Fibroblast of skin of left biceps (primary cell): ENCODE measurements at places on chromosomes 1 and 21.

- DNase-seq: peak; percentile 39
These were observed 80.0 kb downstream of the USP25 start for GRCh38 chr21:15809818-15810217.

DNA sequence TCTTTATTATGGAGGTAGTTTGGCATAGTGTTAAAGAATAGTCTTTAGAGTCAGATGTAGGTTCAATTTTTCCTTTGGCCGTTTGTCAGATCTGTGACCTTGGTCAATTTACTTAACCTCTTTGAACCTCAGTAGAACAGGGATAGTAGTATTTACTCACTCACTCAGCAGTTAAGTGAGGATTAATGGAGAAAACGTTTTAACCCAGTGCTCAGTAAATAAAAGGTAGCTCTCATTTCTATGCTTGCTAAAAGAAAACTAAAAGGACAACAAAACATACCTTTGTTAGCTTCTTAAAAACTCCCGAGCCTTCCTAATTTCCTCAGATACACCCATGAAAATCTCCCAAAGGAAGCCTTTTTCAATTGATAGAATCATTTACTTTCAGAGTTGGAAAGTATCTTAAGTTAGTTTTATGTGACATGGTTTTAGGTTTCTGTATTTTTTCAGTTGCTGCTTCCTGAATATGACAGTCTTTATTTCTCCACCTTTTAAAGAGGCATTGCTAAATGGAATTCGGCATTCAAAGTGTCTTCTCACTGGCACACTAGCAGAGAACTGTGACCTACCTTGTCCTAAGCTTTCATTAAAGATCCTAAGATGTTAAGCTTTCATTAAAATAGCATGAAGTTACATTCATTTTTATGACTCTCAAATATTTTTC, 7.8 kb downstream of the ABCD3 start:
- no peak for DNase-seq

DNA sequence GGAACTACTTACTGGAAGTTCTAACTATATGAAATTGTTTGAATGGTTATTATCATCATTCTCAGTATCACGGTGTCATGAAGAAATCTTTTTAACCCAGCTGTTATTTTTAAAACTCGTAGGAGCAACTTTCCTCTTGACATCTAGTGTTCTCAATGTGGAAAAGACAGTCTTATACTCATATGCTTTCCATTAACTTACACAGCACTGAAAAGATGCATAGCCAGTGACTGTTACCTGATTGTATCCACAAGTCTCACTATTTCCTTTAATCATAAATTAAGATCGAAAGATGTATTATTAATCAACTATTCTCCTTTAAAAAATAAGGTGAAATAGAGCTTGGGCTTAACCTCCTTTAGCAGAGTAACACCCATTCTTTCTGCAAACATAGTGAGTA, 59.7 kb upstream of the TNFSF4 start:
- DNase-seq: peak; percentile 29

DNA sequence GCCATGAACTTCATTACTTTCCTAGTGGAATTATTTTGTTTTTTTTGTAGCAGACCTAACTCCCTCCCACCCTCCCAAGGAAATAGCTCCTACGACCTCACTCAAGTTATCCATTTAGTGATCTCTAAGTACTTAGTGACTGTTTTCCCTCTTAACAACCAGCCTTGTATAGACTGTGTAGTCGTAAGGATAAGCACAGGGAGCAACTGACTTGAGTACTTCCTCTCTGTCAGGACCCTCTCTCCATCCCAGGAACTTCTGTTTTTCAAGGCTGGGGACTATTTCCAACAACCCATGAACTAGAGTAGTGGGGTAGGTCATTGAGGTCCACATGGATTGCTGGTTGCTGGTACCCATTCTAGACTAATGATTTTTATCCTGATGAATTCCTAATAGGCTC, 1.9 kb downstream of the AGO1 start:
- no peak for DNase-seq

DNA sequence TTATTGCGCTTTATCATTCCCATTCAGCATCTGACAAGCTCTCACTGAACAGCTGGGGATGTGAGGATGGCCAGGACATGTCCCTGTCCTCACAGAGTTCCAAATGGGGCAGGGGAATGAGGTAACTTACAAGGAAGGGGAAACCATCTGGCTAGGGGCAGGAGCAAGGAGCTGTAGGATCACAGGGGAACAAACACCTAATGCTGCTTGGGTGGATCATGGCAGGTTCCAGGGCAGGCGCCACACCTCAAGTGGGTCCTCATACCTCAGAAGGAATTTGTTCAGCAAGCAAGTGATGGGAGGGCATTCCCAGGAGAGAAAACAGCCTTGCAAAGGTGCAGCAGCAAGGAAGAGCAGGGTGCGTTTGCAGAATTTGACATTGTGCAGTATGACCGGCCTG, 35.1 kb upstream of the GRIK3 start:
- no peak for DNase-seq

- DNase-seq: no peak
These were observed 106.9 kb downstream of the DDX20 start for GRCh38 chr1:111862599-111862998.

GRCh38 chr1:150441121-150441520, 46.1 kb upstream of the TARS2 start:
- no peak for DNase-seq

- no peak for DNase-seq
These were observed at the start of gene PFKL for GRCh38 chr21:44299458-44300261. Gene PFKL (plus strand): TSS chr21:44300053. CDS start chr21:44300106, 53 bp downstream.
